OCI-LY7 (cell line): ENCODE measurements at places on chromosomes 4 and X. TPM values are rescaled to one million over a fixed set of nuclear protein-coding genes. Genes with fewer than 3 reads are reported as not detected.

GRCh38 chr4:80726471-80726870 is 304.0 kb upstream of the BMP3 start:
- DNase-seq, result no peak

DNA sequence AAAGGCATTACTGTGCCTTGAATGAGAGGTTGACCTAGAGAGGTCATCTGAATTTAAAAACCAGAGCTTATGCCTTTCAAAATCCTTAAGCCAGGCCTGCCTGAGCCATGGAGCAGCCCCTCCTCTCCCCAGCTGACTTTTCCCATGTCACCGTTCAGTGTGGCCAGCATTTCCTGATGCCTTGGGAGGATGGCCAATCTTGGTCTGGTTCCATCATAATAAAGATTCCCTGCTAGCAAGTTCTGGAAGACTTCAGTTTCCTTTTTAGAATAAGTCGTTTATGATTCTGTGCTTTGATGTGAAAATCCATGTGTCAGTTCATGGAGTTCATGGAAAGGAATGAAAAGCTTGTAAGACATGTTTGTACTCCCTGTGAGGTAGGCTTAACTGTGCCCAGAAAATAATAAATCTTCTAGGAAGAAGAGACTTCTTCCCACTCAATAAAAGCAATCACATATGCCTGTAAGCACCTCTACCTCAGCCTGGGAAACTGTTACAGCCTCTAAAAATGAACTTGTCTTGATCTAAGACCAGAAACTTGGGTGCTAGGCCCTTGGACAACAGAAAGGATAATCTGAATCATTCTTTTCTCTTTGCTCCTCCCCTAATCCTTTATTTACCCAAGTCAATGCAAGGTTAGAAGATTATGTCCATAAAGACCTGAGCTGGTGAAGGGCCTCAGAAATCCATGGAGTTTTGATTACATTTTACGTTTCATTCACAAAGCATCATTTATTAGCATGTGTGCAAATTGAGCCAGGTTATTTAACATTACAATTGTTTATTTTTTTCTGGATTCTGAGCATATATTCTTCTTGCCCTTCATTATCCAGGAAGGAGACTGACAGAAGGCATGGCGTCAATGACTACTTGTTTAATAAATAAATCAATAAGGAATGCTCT is 84.0 kb upstream of the TBC1D9 start:
- DNase-seq, result no peak

- DNase-seq, result no peak
Measured at GRCh38 chr4:84968925-84969324, 2.4 kb upstream of the WDFY3 start.

DNA sequence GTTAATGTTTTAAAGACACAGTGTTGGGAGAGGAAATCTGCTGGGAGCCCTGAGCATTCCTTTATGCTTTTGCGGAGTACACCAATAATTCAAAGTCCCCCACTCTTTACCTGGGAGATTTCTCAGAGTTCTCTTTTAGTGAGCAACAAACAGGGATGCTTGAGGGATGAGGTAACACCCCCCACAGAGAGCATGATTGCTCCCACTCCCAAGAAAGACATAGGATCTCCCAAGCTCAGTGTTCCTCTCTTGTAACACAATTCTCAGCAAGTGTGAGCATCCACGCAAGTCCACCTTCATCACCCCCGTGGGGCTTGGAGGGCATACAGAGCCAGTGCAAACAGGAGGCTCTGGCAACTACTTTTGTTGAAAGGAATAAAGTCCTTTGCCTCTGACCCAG is 36.1 kb downstream of the GSPT2 start:
- no peak for DNase-seq

- DNase-seq, result no peak
Measured at GRCh38 chr4:76470532-76470931, 35.5 kb downstream of the SHROOM3 start.

DNA sequence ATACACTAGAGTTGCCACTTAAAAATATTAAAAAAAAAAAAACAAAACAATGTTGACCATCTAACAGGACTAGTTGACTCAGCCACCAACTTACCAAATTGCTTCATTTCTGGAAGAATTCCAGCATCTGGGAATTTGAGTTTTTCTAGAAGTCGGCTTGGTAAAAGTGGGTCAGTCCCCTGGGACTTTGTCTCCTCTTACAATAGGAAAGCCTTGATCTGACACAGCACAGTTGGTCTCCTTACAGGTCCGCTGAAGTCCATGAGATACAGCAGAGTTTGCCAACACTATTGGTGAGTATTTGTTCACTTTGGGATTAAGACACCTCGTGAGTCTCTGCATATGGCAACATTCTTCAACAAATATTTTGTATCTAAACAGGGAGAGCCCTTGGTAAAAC is 18.2 kb upstream of the DDIT4L start:
- no peak for DNase-seq

DNA sequence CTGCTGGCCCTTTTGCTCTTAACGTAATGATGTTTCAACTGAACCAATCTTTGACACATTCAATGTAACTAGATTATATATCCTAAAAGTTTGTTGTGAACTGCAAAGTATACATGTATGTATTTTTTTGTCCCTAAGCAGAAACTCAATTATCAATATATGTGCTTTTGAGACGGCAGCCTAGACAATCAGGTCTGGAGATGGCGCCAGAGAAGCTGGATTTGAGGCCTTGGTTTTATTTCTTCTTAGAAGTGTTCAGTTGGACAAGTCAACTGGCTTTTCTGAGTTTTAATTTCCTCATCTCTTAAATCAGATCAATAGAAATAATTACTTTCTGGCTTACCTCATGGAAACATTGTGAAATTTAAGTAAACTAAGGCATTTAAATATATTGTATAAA is 62.5 kb downstream of the DCAF8L1 start:
- DNase-seq, result no peak

- DNase-seq, result peak; percentile 76
Measured at GRCh38 chrX:1483843-1484637, 31.3 kb upstream of the ASMTL start.

DNA sequence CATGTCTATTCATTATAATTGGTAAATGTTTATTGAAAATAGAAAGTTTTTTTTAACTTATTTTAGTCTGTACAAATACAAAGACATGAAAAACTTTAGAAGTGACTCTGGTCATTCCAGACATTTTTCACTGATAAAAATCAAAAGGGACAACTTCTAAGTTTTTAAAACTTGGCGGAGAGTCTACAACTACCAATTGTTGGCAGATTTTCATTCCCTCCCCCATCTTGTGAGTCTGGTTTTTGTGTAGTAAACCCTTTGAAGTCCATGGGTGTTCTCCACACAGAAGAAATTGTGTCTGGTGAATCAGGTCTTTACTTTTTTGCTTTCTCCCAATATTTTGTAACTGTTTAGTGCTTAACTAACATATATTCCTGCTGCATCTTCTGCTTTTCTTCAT is 336.5 kb downstream of the PDGFC start:
- DNase-seq, result no peak

DNA sequence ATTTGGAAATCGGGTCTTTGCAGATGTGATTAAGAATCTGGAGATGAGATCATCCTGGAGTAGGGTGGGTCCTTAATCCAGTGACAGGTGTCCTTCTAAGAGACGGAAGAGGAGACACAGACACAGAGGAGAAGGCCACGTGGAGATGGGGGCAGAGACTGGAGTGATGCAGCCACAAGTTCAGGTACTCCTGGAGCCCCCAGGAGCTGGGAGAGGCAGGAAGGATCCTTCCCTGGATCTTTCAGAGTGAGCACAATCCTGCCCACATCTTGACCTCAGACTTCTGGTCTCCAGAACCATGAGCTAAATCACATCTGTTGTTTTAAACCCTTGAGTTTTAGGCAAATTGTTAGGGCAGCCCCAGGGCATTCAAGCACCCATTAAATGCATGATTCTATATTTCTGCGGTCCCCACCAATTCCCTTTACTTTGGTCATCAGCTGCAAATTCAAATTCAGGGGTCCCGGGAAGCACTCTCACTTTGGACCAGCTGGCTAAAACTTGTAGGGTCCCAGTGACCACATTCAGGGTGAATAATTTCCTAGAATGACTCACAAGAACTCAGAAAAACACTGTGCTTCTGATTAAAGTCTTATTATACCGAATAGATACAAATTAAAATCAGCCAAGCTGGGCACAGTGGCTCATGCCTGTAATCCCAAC is 12.8 kb upstream of the AKAP17A start:
- no peak for DNase-seq

DNA sequence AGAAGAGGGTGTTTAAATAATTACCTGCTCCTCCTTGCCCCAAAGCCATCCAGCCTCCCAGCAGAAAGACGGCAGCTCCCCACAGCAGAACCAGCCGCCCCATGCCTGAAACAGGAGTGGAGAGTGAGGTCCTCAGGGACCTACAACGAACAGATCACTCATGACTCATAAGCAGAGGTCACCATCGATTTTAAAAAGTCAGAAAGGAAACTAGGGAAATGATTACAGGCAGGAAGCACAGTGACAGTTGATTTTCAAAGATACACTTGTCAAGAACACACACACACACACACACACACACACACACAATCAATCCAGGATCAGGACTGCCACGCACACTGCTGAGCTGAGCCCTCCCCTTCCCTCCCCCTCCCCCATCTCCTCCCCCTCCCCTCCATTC is at the start of gene CRLF2:
Gene CRLF2 (minus strand): TSS at position 118 of the 400 bp plus-strand sequence. CDS start 15 bp downstream, at position 103.
- DNase-seq, result peak; percentile 44

POF1B gene
- 6.2 and 6.3 TPM in 2 replicates for total RNA-seq

DNA sequence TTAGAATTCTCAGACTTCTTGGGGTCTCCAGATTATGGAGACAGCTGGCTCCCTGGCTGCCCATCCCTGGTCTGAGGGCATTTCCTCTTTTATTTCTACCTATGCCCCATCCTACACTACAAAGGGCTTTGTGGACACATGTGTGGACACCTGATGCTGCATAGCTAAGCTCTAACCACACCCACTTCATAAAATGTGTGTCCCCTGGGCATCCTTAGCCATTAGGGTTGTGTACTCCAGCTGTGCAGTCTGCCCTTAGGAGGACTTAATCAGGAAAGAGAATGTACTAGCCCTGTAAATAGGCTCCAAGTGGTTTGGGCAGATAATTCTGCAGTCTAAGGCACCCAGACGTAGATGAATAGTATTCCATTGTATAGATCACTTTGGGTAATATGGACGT is 47.0 kb downstream of the COQ2 start:
- peak; percentile 47 for DNase-seq

DNA sequence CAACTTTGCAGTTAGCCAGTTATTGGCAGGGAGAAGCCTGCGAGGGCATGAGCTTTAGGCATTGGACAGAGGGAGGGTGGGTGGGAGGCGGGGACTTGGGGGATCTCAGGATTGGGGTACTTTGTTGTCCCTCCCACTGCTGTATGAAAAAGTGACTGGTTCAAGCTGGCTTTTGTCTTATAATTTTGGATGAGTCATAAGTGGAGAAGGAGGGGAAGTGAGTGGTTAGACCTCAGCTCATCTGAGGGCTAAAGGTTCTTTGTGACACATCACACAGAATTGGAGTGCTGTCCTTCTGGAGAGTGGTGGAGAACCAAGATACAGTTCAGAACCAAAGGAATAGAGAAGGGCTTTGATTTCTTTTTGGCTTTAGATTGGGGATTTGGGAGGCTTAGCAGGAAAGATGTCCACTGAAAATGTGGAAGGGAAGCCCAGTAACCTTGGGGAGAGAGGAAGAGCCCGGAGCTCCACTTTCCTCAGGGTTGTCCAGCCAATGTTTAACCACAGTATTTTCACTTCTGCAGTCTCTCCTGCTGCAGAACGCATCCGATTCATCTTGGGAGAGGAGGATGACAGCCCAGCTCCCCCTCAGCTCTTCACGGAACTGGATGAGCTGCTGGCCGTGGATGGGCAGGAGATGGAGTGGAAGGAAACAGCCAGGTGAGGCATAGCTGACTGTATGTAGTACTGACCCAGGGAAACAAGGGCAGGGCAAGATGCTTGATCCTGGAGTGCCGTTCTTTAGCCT is at the start of gene SLC4A4:
Gene SLC4A4 (plus strand): TSS at position 175 of the 748 bp plus-strand sequence.
- no peak for DNase-seq

ITGB1BP2 gene
- total RNA-seq, result 7.5 and 8.9 TPM in 2 replicates

SLC6A14 gene
- not detected in 2 replicates for total RNA-seq

NDNF gene
- total RNA-seq, result not detected in 2 replicates

ZNF674 gene
- total RNA-seq, result 3.6 and 5.5 TPM in 2 replicates

GRCh38 chrX:40931921-40932320 is 153.3 kb upstream of the USP9X start:
- no peak for DNase-seq

DNA sequence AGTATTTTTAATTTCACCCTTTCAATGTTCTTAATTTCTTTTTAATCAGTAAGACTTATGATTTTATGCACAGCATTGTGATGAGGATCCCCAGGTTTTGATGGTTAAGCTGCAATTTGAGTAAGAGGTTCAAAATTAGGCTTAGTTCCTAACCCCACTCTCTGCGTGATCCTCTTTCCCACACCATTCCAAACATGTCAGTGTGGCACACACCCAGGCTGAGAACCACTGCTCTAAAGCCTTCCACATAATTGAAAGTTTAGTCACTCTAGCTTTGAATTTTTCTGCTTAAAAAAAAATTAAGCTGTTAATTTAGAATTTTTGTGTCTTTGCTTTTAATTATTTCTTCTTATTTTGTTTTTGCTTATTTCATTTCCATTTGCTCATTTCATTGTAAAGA is 68.8 kb upstream of the SLC7A11 start:
- DNase-seq, result no peak

- no peak for DNase-seq
Measured at GRCh38 chr4:73335679-73336078, 68.4 kb upstream of the ALB start.

DNA sequence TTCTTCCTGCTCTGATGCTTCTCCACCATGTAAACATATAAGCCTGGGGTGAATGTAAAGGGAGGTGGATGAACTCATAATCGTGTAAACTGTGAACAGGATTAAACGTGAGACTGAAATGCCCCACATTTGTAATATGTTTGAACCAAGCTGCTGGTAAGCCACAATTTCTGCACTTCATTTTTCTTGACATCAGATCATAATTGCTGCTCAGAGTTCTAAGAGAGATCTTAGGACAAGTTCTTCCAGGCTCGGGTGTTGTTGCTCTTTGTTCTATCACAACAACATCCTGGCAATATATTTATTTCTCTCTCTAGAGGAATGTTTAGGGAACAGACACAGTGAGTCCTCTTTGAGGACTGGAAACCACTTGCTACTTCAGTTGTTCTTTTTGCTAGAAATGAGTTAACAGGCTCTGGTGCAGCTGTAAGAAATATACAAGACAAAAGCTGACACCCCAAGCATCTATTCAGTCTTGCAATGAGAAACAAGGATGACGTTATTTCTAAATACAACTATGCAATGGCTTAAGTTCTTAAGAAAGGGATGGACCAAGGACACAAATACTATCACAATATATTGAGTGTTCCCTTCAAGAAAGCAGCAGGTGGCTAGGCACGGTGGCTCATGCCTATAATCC is 59.6 kb downstream of the LNX1 start:
- no peak for DNase-seq

DNA sequence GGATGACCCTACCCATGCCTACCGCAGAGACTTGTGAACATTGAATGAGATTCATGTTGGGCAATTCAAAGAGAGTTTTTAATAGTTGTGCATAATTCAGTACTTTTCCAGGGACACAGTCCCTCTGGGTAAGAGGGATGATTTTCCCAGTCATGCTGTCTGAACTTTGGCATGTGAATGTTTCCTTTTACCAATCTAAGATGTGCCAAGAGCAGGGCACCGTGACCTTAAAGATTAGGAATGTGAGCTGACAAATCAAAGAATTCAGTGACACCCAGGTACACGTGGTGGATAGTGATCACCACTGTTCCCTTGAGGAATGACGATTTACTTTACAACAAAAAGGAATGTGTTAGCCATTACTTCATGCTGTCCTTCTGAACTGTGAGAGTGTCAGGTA is 515.6 kb downstream of the PPARGC1A start:
- DNase-seq, result no peak
